ENCODE measurements at places on chromosomes 11 and 22.

GRCh38 chr11:109016724-109017123, 351.9 kb downstream of the DDX10 start:
- H3K36me3 ChIP-seq, result no peaks in the 10 kb centered on the region
- H3K27ac ChIP-seq, result no peak overlapping the region
- no peak for DNase-seq
- H3K4me3 ChIP-seq, result no peak overlapping the region
- H3K27me3 ChIP-seq, result peaks cover 4% of the 10 kb centered on the region
- no peaks in the 10 kb centered on the region for H3K4me1 ChIP-seq

- no peak for DNase-seq
- H3K36me3 ChIP-seq, result no peaks in the 10 kb centered on the region
- peaks cover 11% of the 10 kb centered on the region for H3K4me1 ChIP-seq
- no peak overlapping the region for H3K4me3 ChIP-seq
- no peak overlapping the region for H3K27ac ChIP-seq
- no peaks in the 10 kb centered on the region for H3K27me3 ChIP-seq
Measured at GRCh38 chr22:38177926-38178604, 3.6 kb downstream of the PLA2G6 start.

DNA sequence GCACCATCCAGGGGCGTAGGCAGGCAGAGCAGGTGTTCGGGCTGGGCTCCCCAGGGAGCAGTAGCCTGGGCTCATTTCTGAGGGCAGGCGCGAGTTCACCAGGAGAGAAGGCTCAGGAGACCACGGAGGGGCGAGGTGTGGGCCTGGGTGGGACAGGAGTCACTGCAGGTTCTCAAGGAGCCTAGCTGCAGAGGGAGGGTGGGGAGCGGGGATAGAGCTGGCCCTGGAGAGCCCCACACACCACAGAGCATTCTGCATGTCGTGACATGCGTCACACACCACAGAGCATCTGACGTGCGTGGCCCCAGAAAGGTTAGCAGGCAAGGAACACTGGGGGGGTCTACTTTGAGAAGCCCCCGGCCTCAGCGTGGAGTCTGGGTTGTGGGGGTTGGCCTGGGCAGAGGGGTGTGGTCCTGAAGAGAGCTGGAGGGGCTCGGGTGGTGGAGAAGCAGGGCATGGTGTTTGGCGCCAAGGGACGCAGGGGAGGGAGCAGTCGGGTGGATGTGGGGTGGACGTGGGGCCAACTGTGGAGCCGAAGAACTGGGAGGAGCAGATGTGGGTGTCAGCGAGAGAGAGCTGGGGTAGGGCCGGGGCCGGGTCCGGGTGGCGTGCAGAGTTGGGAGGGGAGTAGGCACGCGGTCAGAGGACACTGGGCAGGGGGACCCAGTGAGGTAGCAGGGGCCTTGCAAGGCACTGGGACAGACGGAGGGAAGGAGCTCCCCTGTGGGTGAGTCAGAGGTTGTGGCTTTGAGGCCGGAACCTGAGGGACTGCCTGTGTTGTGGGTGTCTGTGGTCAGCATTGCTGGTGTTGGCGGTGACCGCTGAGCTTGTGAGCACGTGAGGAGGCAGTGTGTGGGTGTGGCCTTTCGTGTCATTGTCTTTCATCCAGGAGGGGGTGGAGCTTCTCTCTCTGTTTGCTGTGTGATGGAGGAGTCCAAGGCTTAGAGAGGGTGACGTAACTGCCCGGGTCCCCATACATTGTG, 25.5 kb downstream of the CTTN start:
- H3K27me3 ChIP-seq, result peaks cover 42% of the 10 kb centered on the region
- DNase-seq, result peak; percentile 27
- H3K4me1 ChIP-seq, result no peaks in the 10 kb centered on the region

- no peaks in the 10 kb centered on the region for H3K36me3 ChIP-seq
- H3K4me3 ChIP-seq, result no peak overlapping the region
- no peak for DNase-seq
- H3K4me1 ChIP-seq, result peaks cover 10% of the 10 kb centered on the region
- peaks cover 60% of the 10 kb centered on the region for H3K27me3 ChIP-seq
Measured at GRCh38 chr11:7573193-7573557, 59.4 kb downstream of the PPFIBP2 start.

- H3K27me3 ChIP-seq, result peaks cover 18% of the 10 kb centered on the region
- no peak overlapping the region for H3K4me3 ChIP-seq
- H3K36me3 ChIP-seq, result no peaks in the 10 kb centered on the region
- DNase-seq, result no peak
- no peak overlapping the region for H3K27ac ChIP-seq
Measured at GRCh38 chr22:23845265-23846080, 6.7 kb upstream of the DERL3 start.

DNA sequence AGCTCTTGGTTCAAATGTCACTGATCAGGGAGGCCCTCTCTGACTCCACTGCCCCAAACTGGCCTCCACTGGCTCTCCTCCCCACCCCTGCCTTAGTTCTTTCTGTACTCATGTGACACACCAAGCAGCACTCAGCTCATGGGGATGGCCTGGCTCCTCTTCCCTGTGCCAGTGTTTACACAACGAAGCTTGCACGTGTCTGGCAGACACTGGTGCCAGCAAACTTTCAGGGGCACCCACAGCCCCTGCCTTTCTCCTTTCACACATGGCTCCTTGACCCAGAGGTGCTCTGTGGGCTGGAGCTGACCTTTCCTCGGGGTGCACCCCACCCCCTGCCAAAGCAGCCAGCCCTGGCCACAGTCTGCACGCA, 37.6 kb upstream of the PARVG start:
- no peaks in the 10 kb centered on the region for H3K36me3 ChIP-seq
- no peaks in the 10 kb centered on the region for H3K4me1 ChIP-seq
- H3K27me3 ChIP-seq, result peaks cover 3% of the 10 kb centered on the region
- H3K27ac ChIP-seq, result no peak overlapping the region
- no peak overlapping the region for H3K4me3 ChIP-seq

DNA sequence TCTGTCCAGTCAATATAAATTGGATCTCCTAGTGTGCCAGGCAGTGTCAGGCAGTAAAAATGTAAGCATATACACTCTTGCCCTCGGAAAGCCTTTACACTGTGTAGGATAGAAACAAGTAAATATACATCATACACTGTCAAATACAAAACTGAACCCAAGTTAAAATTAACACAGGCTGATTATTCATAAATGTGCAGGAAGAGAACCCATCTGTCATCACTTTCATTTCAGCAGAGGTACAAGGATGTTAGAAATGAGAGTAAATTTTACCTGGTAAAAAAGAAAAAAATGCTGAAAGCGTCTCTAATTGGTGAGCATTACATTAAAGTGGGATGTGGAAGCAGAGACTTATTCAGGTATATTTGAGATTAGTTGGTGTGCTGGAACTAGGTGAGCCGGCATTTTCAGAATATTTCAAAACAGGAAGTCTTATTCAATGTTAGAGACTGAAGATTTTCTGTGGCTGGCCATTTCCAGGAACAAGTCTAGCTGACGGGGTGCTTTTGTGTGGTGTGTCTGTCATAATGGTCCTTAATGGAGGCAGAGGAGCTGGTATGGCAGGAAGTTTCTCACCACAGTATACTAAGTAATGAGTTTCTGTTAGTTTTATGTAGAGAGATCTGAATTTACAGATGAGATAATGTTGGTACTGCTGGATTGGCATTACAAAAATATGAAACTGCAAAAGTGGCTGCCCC, 192.6 kb downstream of the CASP12 start:
- peak overlapping the region; percentile 32 for H3K4me3 ChIP-seq
- H3K36me3 ChIP-seq, result no peaks in the 10 kb centered on the region
- peak overlapping the region; percentile 86 for H3K27ac ChIP-seq

GRCh38 chr22:24133187-24133965, 47.9 kb upstream of the SUSD2 start:
- no peaks in the 10 kb centered on the region for H3K27me3 ChIP-seq
- H3K27ac ChIP-seq, result no peak overlapping the region
- peaks cover 29% of the 10 kb centered on the region for H3K36me3 ChIP-seq
- H3K4me3 ChIP-seq, result no peak overlapping the region

GRCh38 chr11:36240801-36241200, 48.4 kb downstream of the COMMD9 start:
- H3K27ac ChIP-seq, result no peak overlapping the region
- no peaks in the 10 kb centered on the region for H3K4me1 ChIP-seq
- no peaks in the 10 kb centered on the region for H3K36me3 ChIP-seq
- H3K27me3 ChIP-seq, result no peaks in the 10 kb centered on the region
- no peak for DNase-seq

DNA sequence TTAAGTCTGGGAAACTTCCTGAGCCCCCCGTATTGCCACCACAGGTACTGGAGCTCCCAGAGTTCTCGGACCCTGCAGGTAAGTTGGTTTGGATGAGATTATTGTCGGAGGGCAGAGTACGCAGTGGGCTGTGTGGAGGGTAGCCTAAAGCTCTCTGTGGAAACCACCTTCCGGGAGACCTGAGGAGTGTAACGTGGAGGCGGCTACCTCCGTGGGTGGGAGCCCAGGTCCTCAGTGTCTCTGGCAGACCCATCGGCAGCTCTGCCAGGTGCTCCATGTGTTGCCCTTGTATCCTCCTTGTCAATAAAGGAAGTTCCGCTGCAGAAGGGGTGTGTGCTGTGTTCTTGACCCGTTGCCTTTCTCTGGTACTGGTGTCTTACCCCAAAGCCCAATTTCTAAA, 61.4 kb downstream of the SYT13 start:
- no peak for DNase-seq
- H3K27me3 ChIP-seq, result no peaks in the 10 kb centered on the region
- H3K4me3 ChIP-seq, result no peak overlapping the region
- no peaks in the 10 kb centered on the region for H3K4me1 ChIP-seq
- no peak overlapping the region for H3K27ac ChIP-seq

DNA sequence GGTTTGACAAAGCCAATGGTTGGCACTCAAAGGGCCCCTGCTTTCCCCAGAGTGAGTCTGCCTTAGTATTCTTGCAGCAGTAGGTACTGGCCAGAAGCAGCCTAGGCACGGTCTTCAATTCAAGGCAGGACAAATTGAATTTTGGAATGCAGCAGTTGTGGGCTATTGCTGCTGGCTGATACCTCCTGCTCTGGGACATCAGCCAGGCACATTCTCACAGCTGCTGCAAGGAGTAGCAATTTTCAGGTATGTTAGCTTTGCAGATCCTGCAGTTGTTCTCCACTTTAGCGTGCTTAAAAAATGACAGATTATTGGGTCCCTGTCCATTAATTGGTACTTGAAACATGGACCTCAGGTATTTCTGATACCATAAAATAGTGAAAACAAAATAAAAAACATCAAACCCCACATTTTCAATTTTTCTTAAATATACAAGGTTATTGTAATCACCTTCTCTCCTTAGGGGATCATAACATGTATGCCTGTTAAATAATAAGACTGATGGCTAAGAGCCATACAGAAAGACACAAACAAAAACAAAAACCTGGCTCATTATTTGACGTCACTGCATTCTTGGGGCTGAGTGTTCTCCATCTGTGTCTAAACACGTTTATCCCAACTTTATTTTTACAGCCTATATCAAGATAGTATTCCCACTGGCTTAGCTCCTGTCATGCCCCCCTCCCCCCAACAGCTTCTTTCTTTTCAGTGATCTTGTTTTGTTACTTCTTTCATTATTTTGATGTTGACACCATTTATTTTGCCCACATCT, 85.1 kb upstream of the CARD18 start:
- no peaks in the 10 kb centered on the region for H3K4me1 ChIP-seq
- peaks cover 2% of the 10 kb centered on the region for H3K27me3 ChIP-seq
- H3K36me3 ChIP-seq, result no peaks in the 10 kb centered on the region
- DNase-seq, result no peak

- H3K27me3 ChIP-seq, result peaks cover 37% of the 10 kb centered on the region
- H3K36me3 ChIP-seq, result no peaks in the 10 kb centered on the region
- H3K27ac ChIP-seq, result no peak within 1 kb of the TSS
- H3K4me3 ChIP-seq, result peak within 1 kb of the TSS; percentile 68
Measured at GRCh38 chr11:75668451-75669297, at the start of gene MAP6. MAP6 (minus strand) TSS chr11:75669038; CDS start chr11:75668369, 669 bp downstream.

- H3K27ac ChIP-seq, result peak within 1 kb of the TSS; percentile 88
- peaks cover 33% of the 10 kb centered on the region for H3K4me1 ChIP-seq
- peaks cover 5% of the 10 kb centered on the region for H3K36me3 ChIP-seq
- peak within 1 kb of the TSS; percentile 97 for H3K4me3 ChIP-seq
Measured at GRCh38 chr22:37244114-37244921, at the start of gene RAC2. RAC2 (minus strand) TSS chr22:37244269; CDS start chr22:37244148, 121 bp downstream.

DNA sequence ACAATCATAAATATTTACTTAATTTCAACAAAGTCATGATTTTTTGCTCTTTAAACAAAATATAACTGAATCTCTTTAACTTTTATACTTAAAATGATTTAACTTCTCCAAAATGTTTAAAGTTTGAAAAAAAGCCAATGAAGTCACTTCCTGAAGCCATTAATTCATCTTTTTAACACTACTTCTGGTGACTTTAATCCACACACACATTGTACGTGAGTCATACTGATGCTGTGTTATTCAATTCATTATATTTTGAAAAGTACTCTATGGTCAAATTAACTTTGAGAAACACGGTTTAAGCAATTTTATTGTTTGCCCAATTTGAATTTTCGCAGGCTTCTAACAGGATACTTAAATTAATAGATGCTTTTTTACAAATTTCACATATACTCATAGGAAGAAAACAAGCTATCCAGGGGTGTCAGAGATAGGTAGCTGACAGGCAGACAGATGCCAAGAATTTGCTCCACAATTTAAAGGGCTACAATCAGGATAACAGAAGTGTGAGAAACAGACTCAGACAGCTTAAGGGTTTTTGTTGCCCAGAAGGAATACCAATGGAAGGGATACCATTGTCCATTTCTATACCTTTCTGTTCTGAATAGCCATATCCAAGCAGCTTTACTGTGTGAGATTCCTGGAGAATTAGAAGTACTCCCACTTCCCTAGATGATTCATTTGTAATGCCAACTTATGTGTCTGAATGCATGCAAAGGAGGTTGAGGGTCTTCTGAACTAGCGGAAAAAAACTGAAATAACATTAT, 118.4 kb downstream of the RBFOX2 start:
- H3K27me3 ChIP-seq, result no peaks in the 10 kb centered on the region
- no peaks in the 10 kb centered on the region for H3K4me1 ChIP-seq
- H3K4me3 ChIP-seq, result no peak overlapping the region
- no peak overlapping the region for H3K27ac ChIP-seq
- H3K36me3 ChIP-seq, result no peaks in the 10 kb centered on the region

DNA sequence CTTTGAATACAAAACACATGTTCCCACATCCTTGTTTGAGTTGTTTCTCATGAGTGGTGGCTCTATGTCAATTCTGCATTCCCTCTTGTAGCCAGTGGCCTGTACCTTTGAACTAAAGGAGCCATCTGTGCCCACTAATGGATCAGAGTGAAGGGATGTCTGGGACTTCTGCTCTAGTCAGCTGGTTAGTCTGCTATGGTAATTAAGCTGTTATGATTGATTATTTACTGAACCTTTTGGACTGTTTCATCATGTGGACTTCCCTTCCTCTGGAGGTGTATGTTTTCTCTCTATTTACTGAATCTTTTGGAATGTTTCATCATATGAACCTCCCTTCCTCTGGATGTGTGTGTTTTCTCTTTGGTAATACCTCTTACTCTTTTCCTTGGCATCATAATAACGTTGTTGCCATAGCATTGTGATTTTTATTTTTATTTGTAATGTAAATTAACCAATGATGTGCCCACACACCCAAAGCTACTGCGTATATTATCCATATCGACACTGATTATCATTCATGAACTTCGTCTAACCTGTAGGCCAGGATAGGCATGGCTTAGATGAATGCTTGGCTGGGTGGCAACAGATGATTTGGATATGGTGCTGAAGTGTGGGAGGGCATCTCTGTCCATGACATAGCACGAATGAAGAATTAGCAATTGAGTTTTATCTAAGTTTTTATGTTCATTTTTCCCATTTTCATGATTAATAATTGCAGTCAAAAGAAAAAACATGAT, 112.3 kb upstream of the SORL1-AS1 start:
- no peaks in the 10 kb centered on the region for H3K4me1 ChIP-seq
- H3K27ac ChIP-seq, result no peak overlapping the region
- no peak overlapping the region for H3K4me3 ChIP-seq
- H3K27me3 ChIP-seq, result no peaks in the 10 kb centered on the region

- no peak for DNase-seq
- H3K36me3 ChIP-seq, result no peaks in the 10 kb centered on the region
- no peaks in the 10 kb centered on the region for H3K27me3 ChIP-seq
- no peaks in the 10 kb centered on the region for H3K4me1 ChIP-seq
Measured at GRCh38 chr22:50713571-50714056, 24.4 kb upstream of the ACR start.
